ENCODE measurements at places on chromosomes 13 and 19.

DNA sequence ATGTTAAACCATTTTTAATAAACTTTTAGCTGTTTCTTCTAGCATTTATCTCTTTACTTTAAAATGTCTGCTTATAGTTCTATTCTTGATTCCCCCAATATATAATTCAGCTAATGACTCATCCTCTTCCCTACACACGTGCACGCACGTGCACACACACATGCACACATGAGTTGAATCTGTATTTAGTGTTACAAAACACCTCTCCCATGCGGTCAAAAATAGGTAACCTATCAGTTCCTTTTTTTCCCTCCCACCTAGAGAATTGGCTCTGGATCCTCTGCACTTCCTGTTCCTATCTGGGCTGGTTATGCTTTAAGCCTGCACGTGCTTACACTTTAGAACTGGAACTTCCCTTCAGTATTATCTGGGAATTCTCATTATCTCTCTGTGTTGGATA is 144.1 kb downstream of the PAN3 start:
- no peak for DNase-seq

- DNase-seq = no peak
Observed at GRCh38 chr13:63864171-63864902, 2448.7 kb upstream of the PCDH20 start.

DNA sequence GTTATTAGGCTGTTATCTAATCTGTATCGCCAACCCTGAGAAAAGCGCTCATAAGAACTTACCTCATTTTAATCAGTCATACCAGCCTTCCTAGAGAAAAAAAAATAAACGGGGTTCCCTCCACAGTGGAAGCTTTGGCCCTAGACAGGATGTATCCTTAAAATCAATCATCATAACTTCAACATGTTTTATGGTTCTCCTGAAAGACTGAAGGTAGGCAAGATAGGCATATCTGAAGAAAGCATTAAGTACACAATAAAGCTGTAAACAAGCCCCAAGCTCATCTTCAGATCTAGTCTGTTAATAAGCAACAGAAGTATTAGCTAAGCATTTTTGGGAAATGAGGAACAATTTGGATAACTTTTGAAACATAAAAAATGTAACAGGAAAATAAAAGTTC is 18.7 kb upstream of the SERP2 start:
- DNase-seq = no peak

DNA sequence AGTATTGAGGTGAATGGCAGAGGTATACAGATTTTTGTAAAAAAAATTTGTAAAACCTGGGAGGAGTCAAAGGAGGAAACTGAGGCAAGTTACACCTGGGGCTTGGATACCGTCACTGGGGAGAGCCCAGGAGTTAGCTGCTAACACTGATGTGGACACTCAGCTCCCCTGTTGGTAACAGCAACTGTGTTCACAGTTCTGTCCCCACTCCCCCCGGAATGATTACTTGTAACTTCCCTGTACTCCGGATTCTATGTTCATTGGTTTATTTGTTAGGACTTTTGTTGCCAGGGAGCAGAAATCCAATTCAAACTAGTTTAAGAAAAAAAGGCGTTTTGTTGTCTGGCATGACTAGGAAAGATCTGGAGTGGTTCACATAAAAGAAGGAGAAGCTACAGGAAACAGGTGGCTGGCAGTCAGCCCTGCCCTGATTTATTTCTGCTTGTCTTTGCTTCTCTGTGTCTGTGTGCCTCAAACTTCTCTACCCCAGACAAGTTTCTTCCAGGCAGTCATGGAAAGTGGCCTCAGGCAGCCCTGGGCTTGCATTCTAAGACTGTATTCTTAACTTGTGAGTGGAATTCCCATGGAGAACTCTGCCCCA is 2.3 kb upstream of the GPR12 start:
- no peak for DNase-seq

- DNase-seq = no peak
Observed at GRCh38 chr19:33868788-33869412, 72.2 kb downstream of the KCTD15 start.

DNA sequence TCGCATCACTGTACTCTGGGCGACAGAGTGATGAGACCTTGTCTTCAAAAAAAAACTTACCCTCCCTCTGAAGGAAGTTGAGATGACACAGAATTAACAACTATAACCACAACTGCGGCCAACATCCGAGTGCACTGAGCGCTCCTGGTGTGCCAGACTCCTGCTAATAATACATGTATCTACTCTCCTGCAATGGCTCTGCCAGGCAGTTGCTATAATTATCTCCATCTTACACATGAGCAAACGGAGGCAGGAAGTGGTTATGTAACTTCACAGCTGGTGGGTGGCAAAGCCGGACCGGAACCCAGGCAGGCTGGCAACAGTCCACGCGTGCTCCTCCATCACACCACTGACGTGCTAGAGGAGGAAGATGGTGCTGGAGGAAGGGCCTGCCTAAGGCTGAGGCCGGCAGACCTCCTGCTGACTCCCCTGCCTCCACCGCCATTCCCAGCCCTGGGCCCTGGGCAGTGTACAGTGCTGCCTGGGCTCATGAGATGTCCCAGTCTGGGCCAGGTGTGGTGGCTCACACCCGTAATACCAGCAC is 12.6 kb downstream of the XRCC1 start:
- no peak for DNase-seq

DNA sequence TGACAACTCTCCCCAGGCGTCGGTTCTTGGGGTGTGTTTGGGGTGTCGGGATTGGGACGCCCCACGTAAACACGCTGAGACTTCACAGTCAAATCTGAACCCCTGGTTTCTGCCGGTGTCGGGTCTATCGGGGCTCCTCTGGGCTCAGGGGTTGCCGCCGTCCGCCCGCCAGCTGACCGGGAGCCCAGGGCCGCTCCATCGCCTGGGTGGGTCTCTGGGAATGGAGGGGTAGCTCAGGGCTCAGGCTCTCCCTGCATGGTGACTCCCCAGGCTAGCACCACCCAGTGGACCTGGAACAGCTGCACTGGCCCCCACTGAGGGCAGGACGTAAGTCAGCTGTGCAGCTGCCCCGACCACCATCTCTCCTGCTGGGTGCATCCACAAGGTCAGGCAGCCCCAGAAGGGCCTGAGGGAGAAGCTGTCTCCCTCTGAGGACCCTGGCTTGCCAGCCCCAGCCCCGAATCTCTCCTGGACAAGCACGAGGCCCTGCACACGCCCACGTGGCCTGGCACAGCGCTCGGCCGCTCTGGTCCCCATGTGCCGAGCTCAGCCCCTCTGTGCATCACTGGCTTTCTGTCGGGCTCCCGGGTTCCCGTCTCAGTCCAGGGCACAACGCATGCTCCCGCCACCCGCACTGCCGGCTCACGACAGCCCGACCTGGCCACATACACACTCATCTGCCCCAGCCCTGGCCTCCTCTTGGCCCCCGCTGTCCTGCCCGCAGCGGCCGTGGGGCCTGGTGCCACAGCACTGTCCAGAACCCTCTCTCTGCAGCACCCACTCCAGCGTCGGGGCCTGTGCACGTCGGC is 6.1 kb downstream of the RNF126 start:
- no peak for DNase-seq

- no peak for DNase-seq
Observed at GRCh38 chr13:41315443-41316047, 4.5 kb downstream of the NAA16 start.

- no peak for DNase-seq
Observed at GRCh38 chr13:62357887-62358645, 942.4 kb upstream of the PCDH20 start.

DNA sequence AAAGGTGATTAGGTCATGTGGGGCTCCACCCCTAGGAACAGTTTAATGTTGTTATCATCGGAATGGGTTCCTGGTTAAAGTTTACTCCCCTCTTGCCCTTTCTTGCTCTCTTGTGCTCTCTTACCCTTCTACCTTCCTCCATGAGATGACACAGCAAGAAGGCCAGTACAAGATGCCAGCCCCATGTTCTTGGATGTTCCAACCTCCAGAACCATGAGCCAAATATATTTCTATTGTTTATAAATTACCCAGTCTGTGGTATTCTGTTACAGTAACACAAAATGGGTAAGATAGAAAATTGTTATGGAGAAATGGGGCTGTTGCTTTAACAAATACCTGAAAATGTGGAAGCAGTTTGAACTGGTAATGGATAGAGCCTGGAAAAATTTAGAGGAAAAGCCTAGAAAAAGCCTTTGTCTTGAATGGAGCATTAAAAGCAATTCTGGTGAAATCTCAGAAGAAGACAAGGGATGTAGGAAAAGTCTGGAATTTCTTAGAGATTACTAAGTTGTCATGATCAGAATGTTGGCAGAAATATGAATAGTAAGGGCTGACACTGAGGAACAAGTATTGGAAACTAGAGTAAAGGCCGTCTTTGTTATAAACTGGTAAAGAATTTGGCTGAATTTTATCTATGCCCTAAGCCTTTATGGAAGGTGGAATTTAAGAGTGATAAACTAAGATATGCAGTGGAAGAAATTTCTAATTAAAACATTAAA is 53.5 kb upstream of the TSC22D1 start:
- no peak for DNase-seq

DNA sequence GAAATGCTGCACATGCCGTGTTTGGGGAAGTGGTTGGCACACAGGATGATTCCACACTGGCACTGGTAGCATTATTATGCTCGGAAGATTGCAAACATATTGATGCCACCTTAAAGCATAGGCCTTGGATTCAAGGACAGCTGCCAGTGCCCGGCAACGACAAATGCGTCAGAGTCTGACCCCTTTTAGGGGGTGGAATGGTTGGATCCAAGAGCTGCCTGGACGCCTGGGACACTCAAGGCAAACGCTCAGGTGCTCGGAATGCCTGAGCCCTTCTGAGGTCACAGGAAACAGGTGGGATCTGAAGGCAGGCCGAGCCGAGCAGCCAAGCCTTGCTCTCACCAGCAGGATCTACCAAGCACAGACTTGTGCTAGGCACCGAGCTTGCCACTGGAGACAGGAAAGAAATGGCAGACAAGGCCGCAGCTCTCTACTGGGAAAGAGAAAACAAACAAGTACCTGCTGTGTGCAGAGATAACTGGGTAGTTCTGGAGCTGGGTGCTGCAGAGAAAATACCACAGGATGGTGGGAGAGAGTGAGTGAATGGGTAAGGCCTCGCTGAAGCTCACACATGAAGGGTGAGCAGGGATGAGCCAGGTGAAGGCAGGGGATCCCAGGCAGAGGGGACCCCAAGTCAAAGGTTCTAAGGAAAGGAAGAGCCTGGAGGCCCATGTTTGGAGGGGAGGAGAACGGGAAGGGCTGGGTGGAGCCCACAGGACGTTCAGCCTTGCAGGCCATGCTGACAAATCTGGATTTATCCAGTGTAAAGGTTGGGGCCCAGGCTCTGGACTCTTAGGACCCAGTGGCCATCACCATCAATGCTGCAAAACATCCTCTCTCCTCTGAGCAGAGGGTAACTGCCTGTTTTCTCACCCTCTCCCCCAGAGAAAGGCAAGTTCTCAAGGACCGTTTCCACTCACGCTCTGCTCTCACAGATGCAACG is 9.2 kb downstream of the RANBP3 start:
- no peak for DNase-seq

GRCh38 chr19:8528500-8528899 is 14.5 kb upstream of the ZNF414 start:
- DNase-seq = no peak

DNA sequence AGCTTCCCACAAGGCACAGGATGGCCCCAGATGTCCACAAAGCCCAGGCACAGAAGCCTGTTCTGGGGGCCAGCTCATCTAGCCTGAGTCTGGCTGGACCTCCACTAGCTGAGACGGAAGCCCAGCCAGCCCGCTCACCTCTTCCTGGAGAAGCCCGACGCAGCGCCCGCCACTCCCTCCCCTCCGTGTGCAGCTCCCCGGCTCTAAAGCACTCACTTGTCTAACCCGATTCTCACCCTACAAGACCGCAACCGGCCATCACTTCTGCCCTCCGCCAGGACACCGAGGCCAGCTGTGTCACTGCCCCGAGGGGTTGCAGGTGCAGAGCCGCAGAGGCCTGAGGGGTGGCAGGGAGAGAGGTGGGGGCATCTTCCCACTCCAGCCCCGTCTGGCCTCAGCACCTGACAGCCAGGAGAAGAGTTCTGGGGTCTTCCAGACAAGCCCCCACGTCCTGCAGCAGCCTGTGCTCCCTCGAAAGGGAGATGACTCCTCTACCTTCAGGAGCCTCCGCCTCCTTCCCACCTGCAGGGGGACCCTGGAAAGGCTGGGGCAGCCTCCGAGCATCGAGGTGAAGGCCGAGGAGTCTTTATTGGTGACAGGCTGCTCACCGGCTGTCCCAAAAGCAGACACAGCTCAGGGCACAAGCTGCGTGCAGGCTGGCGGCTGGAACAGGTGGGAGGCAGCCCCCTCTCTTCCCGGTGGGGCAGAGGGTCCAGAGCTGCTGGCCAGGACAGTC is 5.9 kb upstream of the DIRAS1 start:
- no peak for DNase-seq

DNA sequence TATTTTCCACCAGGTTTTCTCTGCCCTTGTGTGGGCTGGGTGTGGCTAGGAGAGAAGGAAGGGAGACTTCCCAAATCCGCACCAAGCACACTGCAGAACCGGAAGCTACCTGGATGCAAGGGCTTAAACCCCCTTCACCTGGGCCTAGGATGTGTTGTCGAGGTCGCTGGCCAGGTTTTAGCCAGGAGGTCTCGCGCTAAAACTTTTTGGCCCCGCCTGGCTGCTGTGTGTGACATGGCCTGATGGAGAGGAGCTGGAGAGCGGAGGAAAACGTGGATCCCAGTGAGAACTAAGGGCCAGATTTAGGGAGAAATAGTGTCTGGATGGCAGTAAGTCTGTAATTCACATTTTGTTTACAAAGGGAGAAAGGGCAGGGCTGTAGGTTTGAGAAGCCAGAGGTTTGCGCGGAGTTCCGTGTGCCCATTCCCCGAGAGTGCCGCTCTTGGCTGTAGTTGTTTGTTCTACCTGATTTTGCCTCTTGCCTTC is 3.1 kb upstream of the TSHZ3 start:
- no peak for DNase-seq

- DNase-seq = no peak
Observed at GRCh38 chr19:16061943-16062342, 14.4 kb upstream of the TPM4 start.

GRCh38 chr19:33368074-33368864 is 5.2 kb upstream of the CEBPG start:
- no peak for DNase-seq

DNA sequence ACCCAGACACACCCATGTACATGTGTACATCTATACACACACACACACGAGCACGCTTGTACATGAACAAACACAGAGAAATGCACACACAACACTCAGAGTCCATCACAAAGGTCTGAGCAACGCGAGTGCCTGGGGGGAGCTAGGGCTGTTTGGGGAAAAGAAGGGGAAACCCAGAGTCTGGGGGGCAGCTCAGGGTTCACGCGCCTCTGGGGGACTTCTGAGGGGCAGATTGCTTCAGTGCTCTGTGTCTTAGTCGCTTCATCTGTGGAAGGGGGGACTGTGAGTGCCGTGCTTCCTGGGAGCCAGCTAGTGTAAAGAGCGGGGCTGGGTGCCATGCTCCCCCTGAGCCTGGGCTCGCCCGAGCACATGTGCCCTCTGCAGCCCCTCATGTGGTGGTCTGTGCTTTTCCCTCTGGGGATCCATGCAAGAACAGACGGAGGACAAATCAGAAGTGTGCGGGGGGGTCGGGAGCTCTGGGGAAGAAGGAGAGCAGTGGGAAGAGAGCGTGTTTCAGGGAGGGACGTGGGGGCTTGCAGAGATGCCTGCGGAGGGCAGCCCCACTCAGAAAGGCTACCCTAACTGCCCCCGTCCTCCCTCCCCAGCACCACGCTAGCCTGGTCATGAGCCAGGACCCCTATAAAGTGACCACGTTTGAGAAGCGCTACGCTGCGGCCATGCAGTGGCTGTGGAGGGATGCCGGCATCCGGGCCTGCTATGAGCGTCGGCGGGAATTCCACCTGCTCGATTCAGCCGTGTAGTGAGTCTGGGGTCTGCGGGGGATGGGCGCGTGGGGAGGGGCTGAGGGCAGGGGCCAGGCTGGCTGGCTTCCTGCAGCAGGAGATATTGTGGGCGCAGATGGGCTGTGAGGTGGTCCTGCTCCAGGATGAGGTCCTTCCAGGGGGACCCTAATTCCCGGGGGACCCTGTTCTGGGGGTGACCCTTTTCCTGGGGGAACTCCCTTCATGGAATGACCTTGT is 14.0 kb downstream of the GNA15 start:
- no peak for DNase-seq

All from NCI-H1092 (cell line).